Activated CD4-positive, alpha-beta memory T cell treated with anti-CD3 and anti-CD28 coated beads, Interleukin-2, amount 10 ng/mL, durations not matched to agents 7 days and 5 days (primary cell): ENCODE measurements at places on chromosomes 12 and 14.
A peak's percentile ranks its signal among the peaks of the same experiment; 100 is the strongest.

DNA sequence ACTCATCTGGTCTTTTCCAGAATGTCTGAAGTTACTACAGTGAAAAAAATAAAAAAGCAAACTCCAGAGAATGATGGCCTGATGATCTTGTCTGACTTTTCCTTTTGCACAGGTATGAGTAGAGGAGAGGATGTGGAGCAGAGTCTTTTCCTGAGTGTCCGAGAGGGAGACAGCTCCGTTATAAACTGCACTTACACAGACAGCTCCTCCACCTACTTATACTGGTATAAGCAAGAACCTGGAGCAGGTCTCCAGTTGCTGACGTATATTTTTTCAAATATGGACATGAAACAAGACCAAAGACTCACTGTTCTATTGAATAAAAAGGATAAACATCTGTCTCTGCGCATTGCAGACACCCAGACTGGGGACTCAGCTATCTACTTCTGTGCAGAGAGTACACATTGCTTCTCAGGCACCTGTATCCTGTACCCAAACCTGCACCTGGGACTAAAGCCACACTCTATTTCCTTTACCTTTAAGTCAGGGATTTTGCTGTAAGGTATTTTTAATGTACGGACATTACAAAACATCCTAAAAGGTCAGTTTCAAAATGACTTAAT, 75.8 kb upstream of the OR4E1 start:
- H3K27ac ChIP-seq = peak overlapping the region; percentile 65
- peak overlapping the region; percentile 61 for H3K4me3 ChIP-seq
- DNase-seq = no peak
- H3K4me1 ChIP-seq = peaks cover 9% of the 10 kb centered on the region

DNA sequence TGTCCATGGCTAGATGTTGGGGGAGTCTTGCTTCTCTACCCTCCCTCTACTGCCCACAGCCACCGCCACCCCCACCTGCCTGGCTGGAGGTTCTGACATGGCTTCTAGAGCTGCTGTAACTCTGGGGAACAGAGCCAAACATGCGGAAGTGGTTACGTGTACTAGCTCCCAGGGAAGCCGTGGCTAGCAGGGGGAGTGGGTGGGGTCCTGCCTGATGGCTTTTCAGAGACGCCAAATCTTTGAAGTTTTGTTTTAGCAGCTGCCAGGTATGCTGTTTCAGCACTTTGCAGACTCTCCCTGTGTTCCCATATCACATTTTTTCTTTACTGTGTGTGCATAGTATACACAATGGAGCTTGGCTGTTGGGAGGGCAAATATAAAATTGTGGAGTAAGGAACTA, 150.3 kb downstream of the TGFB3 start:
- peak overlapping the region; percentile 59 for H3K27ac ChIP-seq
- H3K36me3 ChIP-seq = peaks cover 16% of the 10 kb centered on the region
- H3K4me3 ChIP-seq = no peak overlapping the region
- H3K27me3 ChIP-seq = no peaks in the 10 kb centered on the region

DNA sequence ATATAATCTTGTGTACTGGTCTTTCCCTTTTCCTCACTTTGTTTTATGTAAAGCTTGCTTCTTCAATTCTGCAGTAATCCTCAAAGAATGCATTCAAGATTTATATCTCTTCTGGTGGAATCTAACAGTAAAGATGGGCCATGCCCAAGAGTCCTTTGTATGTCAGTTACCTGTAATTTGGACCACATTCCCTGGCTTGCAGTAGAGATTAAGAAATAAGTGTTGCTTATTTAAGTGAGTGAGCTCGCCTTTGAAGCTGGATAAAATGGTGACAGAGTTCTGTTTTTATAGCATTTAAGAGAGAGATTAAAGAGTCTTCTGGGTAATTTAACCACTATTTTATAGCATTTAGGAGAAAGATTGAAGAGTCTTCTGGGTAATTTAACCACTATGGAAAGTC, 262.1 kb upstream of the ATP2B1 start:
- no peaks in the 10 kb centered on the region for H3K36me3 ChIP-seq
- H3K4me1 ChIP-seq = peaks cover 2% of the 10 kb centered on the region
- no peaks in the 10 kb centered on the region for H3K27me3 ChIP-seq
- H3K4me3 ChIP-seq = no peak overlapping the region
- H3K27ac ChIP-seq = no peak overlapping the region
- no peak for DNase-seq

DNA sequence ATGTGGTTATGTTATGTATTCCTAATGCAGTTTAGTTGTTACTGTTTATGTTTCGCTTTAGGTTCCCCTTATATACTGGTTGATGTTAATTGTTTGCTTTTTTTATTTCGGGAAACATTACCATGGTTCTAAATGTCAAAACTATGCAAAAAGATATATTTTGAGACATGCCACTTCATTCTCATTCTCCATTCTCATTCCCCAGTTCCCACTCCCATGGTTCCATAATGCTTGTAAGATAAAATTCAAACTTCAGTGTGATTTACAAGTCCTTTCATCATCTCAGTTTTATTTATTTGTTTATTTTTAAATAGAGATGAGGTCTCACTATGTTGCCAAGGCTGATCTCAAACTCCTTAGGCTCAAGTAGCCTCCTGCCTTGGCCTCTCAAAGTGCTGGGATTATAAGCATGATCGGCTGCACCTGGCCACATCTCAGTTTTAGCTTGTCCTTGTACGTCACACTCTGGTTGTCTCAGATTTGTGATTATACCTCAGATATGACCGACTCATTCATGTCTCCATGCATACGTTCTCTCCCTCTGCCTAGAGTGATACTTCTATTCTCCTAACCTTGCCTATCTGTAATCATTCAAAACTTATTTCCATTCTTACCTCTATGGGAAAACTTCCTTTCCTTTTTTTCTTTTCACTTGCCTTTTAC, 407.8 kb upstream of the RGS6 start:
- no peaks in the 10 kb centered on the region for H3K27me3 ChIP-seq
- peaks cover 5% of the 10 kb centered on the region for H3K36me3 ChIP-seq
- DNase-seq = no peak
- no peak overlapping the region for H3K4me3 ChIP-seq
- peaks cover 15% of the 10 kb centered on the region for H3K4me1 ChIP-seq

- no peak for DNase-seq
- no peaks in the 10 kb centered on the region for H3K4me1 ChIP-seq
- H3K27me3 ChIP-seq = no peaks in the 10 kb centered on the region
Measured at GRCh38 chr12:64180951-64181350, 41.1 kb downstream of the KICS2 start.

DNA sequence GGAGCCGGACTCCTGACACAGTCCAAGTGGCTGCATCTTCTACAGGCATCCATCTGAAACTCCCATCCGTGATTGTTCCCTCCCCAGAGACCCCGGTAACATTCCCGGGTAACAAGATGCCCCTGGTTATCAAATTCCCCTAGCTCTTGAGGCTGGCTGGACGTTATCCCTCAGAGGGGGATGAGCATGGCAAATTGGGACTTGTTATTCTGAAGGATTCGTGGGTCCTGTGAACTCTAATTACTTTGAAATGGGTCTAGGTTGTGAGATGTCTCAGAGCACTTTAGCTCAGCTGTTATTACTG, 642 bp upstream of the PAN2 start:
- peaks cover 52% of the 10 kb centered on the region for H3K4me1 ChIP-seq
- peak overlapping the region; percentile 99 for H3K27ac ChIP-seq

DNA sequence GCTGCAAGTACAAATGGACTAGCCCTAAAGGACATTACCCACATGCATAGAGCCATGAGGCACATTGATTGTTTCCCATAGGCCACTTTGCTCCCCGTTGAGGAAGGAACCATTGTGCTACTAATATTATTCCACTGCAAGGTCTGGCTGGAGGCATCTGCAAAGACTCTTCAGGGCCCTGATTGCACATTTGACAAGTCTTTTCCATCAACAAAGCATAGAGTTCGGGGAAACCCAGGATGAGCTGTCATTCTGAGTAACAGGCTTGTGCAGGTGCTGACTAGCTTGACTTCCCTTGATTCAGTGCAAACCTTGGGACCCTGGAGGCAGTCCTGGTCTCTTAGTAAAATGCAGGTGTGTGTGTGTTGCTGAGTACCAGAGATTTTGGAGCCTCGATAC, 73.8 kb downstream of the SUSD6 start:
- H3K27ac ChIP-seq = peak overlapping the region; percentile 88
- H3K27me3 ChIP-seq = no peaks in the 10 kb centered on the region
- H3K4me3 ChIP-seq = peak overlapping the region; percentile 47
- DNase-seq = peak; percentile 77
- H3K4me1 ChIP-seq = peaks cover 83% of the 10 kb centered on the region

- no peak for DNase-seq
- peaks cover 9% of the 10 kb centered on the region for H3K27me3 ChIP-seq
- H3K4me3 ChIP-seq = no peak overlapping the region
- no peak overlapping the region for H3K27ac ChIP-seq
Measured at GRCh38 chr12:7832059-7832696, 40.5 kb downstream of the SLC2A14 start.
